ENCODE measurements at places on chromosomes 11 and 22.

DNA sequence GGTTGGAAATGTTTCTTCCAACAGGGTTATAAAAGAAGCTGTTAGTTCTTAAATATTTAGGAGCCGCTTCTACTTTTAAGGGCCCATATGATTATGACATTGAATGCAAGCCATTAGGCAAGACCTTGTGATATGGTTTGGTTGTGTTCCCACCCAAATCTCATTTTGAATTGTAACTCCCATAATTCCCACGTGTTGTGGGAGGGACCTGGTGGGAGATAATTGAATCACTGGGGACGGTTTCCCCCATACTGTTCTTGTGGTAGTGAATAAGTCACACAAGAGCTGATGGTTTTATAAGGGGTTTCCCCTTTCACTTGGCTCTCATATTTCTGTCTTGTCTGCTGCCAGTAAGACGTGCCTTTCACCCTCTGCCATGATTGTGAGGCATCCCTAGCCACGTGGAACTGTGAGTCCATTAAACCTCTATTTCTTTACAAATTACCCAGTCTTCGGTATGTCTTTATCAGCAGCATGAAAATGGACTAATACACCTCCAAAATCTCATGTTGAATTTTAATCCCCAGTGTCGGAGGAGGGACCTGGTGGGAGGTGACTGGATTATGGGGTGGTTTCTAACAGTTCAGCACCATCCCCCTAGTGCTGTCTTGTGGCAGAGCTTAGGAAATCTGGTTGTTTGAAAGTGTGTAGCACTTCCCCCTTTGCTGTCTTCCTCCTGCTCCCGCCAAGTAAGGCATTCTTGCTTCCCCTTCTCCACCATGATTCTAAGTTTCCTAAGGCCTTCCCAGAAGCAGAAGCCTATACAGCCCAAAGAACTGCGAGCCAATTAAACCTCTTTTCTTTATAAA lies 4.3 kb downstream of the CD59 start:
- no peak for DNase-seq

DNA sequence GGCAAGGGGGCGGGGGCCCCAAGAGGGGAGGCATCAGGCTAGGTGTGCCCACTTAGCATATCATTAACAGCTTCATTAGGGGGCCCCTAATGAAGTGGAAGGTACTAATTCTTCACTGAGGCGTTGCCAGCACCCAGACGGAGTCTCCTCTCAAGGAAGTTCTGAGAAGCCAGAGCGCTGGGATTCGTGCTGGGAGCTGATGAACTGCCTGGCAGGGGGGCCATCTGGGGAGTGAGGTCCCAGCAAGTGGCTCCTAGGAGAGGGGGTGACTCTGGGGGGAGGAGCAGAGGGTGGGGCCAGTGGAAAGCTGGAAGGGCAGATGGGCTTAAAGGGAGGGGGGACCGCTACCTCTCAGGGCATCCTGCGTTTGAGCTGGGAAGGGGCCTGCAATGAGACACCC lies 29.8 kb downstream of the DAGLA start:
- DNase-seq = no peak

GRCh38 chr11:72436661-72437060 lies 2.3 kb upstream of the CLPB start:
- DNase-seq = no peak

DNA sequence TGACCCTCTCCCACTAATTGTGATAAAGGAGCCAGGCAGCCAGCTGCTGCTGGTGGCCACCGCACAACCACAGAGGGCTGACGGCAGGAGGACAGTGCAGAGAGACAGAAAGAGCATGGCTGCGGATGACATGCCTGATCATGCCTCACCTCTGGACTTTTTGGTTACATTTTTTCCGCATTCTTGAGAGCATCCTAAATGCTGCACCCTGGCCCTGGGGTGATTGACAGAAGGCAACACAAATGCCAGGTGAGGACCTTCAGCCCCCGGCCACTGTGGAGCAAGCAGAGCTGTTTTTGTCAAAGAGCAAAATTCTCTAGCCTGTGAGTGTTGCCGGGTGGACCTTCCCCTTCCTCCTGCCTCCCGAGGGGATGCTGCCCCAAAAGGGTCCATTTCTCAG lies 78.5 kb downstream of the RPS6KA4 start:
- DNase-seq = no peak

DNA sequence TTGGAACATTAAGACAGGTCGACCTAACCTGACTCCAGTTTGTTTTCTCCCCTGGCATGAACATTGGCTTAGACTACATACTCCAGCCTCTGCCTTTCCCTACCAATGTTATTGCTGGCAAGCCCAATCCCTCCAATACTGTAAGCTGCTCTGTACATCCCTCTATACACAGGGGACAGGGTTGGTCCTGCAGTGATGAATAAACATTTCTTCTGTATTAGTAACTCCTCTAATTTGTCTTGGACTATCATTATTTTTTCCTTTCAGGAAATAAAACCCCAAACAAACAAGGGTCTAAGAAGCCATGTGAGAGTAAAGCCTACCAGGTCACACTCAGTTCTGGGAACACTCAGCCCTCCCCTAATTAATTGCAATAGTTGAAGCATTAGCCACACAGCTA lies 35.1 kb upstream of the FJX1 start:
- DNase-seq = no peak

GRCh38 chr11:85694385-85694980 lies 8.5 kb upstream of the CCDC89 start:
- DNase-seq = no peak

- no peak for DNase-seq
These were observed 6.2 kb downstream of the SHISA8 start for GRCh38 chr22:41908411-41909309.

GRCh38 chr11:130721736-130722135 lies 194.5 kb downstream of the SNX19 start:
- DNase-seq = no peak

GRCh38 chr11:86678823-86679222 lies 6.4 kb upstream of the ME3 start:
- no peak for DNase-seq

GRCh38 chr11:61267437-61267841 lies 26.5 kb downstream of the PGA5 start:
- DNase-seq = no peak

DNA sequence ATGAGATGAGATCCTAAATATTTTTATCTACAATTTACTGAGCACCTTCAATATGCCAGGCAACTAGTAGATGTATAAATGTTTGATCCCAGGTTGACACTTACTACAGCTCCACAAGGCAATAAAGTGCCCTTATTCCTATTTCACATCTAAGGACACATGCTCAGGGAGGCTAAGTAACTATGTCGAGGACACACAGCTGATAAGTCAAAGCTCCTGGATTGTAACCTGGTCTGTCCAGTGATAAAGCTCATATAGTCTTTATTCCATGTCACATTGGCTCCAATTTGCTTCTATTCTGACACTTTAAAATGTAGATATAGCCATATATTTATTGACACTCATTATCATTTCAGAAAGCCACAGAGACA lies 93.8 kb upstream of the BMAL1 start:
- DNase-seq = no peak

DNA sequence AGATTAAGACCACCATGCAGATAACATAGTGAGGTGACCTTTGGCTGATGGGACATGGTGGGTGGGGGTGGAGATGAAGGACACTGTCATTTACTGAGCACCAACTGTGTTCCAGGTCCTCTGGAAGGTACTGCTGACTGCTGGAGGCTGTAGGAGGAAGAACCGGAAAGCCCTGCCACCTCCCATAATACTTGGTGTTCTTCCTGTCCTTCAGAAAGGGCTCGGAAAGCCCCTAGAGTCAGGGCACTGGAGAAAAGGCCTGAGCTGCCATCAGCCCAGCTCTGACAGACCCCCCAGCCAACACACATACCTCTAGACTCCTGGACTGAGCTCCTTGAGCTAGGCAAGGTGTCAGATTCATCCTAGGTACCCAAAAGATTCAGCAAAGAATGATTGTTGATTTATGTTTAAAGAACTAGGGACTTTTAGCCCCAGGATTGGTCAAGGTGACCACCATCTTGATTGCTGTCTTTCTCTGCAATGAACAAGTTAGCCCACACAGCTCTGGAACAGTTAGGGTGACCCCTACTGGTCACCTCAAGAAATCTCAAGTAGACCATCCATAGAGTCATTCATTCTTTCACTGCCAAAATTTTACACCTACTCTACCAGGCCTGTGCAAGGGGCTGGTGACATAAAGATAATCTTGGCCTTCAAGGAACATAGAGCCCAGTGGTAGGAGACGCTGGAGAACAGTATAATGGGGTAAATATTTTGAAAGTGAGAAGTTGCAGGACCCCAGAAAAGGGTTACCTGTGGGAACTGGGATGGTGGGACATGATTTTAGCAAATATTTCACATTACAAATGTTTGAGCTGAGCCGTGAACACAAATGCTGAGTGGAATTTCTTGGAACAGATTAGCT lies 39.4 kb downstream of the IRAG1 start:
- no peak for DNase-seq

DNA sequence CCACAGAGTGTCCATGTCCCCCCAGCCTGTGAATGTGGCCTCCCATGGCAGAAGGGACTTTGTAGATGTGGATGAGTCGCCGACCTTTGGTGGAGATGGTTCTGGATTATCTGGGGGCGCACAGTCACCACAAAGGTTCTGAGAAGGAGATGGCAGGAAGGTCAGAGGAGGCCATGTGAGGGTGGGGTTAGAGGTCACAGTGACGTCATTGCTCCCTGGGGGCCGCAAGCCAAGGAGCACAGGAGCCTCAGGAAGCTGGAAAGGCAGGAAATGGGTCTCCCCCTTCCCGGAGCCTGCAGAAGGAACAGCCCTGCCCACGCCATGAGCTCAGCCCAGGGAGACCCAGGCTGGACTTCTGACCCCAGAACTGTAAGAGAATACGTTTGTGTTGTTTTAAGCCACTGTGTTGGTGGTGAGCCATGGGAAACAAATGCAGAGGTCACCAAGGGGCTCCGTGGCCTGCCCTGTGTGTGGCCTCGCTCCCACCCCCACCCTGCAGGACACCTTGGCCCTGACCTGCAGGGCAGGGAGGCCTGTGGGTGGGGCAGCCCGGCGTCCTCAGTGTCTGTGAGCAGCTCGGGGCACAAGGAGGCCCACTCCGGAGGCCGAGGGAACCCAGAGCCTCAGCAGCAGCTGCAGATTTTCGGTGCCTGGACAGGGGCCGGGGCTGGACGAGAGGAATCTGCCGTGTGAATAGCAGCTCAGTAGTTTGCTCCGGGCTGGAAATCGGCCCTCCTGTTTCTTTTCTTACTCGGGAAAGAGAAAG lies 32.1 kb downstream of the GRAMD4 start:
- no peak for DNase-seq

DNA sequence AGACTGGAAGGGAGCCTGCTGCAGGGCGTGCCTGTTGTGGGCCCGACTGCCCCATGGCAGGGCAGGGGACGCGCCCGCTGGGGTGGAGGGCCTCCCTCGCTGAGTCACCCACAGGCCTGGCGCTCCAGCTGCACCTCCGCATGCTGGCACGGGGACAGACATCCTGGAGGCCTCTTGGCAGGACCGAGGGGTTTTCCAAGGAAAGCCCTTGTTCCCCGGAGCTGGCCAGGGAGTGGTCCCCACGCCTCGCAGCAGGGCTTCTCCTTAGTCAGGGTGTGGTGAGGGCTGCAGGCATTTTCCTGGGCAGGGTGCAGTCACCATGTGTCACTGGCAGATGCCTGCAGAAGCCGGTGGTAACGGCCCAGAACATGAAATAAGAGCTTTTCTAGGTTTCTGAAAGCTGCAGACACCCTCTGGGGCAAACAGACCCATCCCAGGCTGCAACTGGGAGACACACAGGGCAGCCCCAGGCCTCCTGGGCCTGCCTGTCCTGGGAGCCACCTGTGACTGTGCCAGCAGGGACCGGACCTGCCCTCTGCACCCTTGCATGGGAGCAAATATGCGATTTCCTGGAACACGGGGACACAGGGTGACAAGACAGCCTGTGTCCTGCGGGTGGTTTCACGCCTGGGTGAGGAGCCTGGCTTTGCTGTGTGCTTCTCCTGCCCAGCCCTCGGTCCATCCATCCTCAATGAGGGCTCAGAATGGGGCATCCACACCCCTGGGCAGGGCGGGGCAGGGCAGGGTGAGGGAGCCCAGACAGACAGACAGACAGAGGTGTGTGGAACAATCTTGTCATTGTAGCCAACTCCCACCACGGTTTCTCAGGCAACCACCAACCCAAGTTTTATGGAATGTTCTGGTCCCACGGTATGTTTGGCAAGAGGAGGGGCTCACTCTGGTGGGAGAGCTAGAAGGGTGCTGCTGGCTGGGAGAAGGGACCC lies 43.2 kb upstream of the FADD start:
- no peak for DNase-seq

DNA sequence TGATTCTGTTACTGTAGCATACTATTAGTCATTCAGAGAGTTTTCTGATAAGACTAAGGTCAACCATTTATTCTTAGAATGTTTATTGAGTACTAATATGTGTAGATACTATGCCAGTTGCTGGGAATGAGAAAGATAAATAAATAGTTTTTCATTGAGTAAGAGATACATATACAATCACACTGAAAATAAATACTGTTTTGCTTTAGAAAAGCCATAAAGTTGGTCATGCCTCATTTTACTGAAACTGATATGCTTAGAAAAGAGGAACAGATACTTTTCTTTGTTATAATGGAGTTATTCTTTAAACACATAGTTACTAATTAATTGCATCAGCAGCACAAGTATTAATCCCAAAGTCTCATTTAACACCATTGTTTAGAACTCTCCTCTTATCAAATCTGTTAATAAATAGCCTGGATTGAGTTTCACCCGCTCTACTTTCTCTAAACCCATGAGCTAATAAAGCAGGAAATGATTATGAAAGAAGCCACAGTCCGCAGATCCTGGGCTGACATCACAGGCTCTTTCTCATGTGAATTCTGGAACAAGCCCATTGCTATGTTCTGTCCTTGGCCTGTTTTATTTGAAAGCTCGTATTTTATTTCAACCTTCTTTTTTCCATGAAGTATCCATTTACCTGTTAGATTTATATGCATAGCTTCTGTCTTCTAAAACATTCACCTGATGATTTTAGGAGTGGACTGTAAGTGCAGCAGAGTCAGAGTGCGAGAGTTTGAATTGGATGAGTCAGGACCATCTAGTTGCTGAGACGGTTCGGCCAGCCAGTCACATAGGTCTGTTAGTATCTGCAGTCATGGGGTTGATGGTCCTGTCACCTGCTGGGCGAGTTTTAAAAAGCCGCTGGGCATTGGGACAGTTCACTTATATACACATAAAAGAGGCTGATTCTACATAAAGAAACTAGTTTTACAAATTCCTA lies 35.5 kb downstream of the PIWIL4 start:
- DNase-seq = no peak
